Occipital lobe (tissue), 3 donors: ENCODE measurements at places on chromosomes 1 and 21.

DNA sequence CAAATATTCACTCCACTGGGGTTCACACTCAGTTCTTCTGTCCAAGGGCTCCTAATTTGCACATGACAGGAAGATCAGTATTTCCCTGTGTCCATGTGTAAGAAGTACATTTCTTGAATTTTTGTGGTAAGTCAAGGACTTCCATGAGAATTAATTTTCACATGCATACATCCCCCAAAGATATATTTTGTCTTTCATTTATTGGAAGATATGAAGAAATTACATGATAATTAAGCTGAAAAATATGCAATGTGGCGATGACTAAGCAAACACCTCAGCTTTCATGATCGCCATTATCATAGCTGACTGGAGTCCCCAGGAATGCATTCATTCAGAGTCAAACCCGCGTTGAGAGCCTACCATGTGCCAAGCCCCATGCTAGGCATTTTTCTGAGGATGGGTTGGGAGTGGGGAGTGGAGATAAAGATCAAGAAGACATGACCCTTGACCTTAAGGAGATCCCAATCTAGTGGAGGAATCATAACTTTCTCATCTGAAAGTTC lies 104.6 kb upstream of the F3 start:
- no peak for DNase-seq

DNA sequence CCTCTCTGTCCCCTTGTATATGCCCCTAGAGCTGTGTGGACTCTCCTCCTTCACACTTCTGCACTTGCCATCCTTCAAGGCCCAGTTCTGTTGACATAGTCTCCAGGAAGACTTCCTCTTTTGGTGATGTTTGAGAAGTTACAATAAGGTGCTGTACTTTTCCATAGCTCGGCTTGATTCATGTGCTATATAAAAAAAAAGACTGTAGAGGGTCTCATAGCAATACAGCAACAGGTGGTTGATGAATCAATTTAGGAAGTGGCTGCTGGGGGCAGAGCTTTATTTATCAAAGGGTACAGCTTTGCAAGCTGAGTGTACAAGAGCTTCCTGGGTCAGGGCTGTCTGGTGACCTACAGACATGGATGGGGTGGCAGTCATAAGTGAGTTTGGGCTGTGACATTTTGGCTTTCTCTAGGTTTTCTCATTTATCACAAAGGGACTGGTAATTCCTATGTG lies 102.7 kb downstream of the RUNX1 start:
- DNase-seq, result no peak

DNA sequence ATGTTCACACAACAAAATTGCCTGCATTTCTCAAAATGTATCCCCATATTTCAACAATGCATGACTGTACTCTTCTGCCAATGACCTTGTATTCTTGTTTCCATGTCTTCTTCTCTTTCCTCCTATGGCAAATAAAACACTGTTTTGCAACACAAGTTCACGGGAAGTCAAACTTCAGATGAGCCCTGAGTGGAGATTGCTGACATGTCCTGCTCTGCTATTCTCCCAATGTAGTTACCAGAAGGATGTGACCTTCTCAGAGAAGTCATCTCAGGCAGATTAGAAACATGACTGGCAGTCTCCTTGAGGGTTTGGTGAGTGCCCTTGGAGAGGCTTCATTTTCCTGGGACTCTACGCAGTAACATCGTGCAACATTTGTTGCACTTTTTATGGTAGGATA lies 15.6 kb downstream of the FCGR2B start:
- no peak for DNase-seq

DNA sequence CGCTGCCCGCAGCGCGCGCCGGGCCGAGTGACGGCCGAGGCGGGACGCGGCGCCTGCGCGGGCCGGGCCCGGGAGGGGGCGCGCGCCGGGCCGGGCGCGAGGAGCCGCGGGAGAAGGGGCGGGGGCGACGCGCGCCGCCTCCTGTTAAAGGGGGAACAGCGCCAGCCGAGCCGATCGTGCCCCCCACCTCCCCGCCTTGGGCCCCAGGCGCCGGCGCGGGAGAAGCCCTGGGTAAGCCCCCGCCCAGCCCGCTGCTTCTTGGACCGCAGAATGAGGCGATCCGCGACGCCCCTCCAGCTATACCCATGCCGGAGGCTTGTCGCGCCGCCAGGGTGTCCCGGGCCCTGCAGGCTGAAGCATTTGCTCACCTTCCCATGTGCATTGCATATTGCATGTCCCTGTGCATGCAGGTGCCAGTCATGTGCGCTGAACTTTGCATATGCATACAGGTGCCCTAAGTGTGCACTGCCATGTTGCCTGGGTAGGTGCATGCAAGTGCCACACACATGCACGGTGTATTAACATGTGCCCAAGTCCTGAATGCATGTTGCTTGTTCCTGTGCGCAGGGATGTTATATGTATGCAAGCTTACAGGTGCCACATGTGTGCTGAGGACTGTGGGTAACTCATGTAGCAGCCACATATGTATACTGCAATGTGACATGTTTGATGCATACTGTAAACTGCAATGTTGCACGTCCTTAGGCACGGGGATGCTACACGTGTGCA lies at the start of gene ADGRB2:
TSS of gene ADGRB2 (minus strand) at position 29 of the 729 bp plus-strand sequence. CDS start 7,119 bp downstream, outside the sequence.
- no peak for DNase-seq

DNA sequence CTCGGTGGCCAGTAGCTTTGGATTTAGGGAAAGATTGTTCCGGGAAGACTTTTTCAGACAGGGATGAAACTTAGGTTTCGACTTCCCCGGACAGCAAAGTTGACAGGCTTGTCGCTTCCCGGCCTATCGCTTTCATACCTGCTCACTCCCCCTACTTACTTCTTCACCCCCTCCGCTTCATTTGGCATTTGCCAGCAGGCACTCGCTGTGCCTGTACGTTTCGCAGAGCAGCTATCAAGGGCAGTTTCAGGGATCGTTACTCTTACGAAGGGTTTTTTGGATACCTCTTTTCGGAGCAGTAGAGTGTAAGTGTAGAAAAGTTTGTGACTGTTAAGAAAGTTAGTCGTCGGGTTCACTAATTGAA lies 393 bp downstream of the BLZF1 start:
- no peak for DNase-seq

DNA sequence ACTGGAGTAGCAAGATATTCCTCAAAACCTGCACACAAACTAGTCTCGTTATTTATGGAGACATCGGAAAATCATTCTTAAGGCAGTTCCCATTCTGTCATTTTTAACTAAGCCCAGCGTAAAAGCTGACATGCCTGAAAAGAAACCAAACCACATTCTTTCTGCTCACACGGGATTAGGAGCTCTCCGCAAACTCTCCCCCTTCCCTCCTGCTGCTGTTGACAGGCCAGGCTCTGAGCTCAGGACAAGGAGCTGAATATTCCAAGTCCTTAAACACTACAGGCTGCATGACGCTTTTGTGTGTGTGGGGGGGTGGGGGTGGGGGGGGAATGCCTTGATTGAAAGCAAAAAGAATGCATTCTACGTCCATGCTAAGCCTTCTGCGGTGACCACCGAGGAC lies 5.2 kb downstream of the OLIG1 start:
- DNase-seq, result no peak

- no peak for DNase-seq
Observed at GRCh38 chr1:4656533-4657140, 2.2 kb downstream of the AJAP1 start.

GRCh38 chr1:109786531-109787021 lies 22.9 kb upstream of the EPS8L3 start:
- no peak for DNase-seq

GRCh38 chr1:213415691-213416380 lies 364.8 kb downstream of the RPS6KC1 start:
- DNase-seq, result no peak

GRCh38 chr1:91729621-91730358 lies 156.2 kb downstream of the TGFBR3 start:
- DNase-seq, result no peak

- DNase-seq, result no peak
Observed at GRCh38 chr21:32886339-32886738, 114.8 kb upstream of the PAXBP1 start.

GRCh38 chr1:119160409-119160808 lies 20.0 kb upstream of the WARS2 start:
- no peak for DNase-seq

- no peak for DNase-seq
Observed at GRCh38 chr1:90926971-90927370, 94.9 kb downstream of the ZNF644 start.

- DNase-seq, result no peak
Observed at GRCh38 chr1:245197911-245198379, 43.2 kb downstream of the KIF26B start.

DNA sequence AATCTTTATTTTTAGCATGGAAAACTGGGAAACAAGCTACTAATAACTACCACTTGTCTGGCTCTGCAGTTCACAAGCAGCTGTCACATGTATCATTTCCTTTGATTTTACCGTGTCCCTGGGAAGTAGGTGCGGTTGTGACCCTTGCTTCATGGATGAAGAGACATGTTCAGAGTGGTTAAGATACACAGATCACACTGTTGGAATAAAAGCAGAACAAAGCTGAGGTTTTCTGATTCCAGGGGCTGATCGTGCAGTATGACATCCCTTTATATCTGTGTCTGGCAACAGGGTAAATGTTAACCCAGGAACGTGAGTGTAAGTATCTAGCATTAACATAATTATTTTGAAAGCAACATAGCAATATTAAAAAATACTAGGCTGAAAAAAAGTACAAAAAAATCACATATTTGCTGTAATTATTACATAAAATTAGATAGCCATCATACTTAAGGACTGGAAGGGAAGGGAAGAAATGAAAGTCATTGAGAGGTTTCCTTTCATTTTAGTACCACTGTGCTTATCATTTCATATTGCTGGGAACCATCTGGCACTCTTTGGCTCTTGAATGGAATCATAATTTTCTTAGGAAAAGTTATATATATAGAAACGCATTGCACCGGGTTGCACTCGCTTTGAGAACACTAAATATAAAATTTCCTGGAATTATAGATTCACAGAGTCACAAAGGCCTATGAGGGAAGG lies 62.8 kb upstream of the PAXBP1 start:
- no peak for DNase-seq

- DNase-seq, result no peak
Observed at GRCh38 chr1:185526344-185527307, 207.6 kb upstream of the HMCN1 start.

DNA sequence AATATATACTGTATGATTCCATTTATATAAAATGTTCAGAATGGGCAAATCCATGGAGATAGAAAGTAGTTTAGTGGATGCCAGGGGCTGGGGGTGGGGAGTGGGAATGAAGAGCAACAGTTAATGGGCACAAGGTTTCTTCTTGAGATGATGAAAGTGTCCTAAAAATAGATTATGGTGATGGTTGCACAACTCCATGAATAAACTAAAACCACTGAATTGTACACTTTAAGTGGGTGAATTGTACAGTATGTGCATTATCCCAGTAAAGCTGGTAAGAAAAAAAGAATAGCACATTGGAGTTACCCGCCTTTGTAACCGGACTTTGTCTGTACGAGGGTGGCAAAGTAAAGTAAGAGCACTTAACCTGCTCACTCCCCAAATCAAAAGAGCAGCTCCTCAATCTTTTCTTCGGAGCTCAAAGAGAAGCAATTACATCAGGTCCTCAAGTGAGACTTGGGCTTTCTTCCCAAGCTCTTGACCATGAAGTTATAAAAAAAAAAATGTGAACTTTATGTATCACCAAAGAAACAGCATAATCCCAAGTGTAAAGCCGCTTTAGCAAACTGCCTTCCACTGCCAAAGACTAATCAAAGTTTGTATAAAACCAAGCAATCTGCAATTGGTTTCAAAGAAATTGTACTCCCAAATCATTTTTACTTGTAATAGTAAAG lies 32.1 kb downstream of the ALDH9A1 start:
- DNase-seq, result no peak

GRCh38 chr1:243837907-243838535 lies 12.0 kb downstream of the AKT3 start:
- no peak for DNase-seq

DNA sequence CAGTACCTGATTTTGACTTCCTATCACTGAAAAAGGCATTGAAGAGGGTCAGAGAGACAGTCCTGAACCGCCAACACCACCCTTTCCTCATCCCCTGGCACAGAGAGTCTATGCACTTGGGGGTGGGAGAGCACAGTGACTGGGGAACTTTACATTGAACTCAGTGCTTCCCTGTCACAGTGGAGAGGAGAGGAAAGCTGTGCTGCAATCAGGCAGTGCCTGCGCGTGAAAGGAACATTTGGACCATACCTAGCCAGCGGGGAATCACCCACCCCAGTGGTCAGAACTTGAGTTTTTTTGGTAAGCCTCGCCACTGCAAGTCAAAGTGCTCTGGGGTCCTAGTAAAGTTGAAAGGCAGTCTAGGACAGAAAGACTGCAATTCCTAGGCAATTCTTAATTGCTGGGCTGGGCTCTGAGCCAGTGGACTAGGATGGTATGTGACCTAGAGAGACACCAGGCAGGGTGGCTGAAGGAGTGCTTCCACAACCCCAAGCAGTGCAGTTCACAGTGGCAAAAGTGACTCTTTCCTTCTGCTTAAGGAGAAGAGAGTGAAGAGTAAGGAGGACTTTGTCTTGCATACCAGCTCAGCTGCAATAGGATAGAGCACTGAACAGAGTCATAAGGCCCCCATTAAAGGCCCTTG lies 9.4 kb upstream of the HENMT1 start:
- DNase-seq, result no peak

DNA sequence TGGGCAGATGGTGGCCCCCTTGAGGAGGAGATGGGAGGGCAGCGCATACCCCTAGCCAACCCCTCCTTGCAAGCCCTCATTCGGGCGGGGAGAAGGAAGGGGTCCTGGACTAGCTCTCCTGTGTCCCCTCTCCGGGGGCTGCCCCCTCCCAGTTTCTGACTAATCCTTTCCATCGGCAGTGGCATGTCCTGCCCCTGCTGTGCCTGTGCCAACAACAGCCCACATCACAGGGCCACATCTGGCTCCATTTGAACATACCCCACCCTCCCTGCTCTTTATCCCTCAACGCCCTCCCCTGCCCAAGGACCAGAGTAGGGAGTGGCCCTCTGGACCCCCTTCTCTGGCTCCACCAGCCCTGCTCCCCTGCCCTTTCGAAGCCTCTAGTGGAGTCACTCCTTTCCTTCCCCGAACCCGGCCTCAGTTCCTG lies 11.0 kb upstream of the LMNA start:
- no peak for DNase-seq

- no peak for DNase-seq
Observed at GRCh38 chr1:95282518-95282895, 48.5 kb downstream of the RWDD3 start.
